ENCODE measurements at places on chromosomes 4 and X. TPM values are rescaled to one million over a fixed set of nuclear protein-coding genes. Genes with fewer than 3 reads are reported as not detected.

The PAGE5 gene
- total RNA-seq = not detected

The PSMD10 gene
- 116 TPM for total RNA-seq

The PDGFC gene
- 18.2 TPM for total RNA-seq

The GYG2 gene
- 58.0 TPM for total RNA-seq

The P2RY4 gene
- not detected for total RNA-seq

The RIPPLY1 gene
- total RNA-seq = 0.21 TPM

The FAM184B gene
- not detected for total RNA-seq

DNA sequence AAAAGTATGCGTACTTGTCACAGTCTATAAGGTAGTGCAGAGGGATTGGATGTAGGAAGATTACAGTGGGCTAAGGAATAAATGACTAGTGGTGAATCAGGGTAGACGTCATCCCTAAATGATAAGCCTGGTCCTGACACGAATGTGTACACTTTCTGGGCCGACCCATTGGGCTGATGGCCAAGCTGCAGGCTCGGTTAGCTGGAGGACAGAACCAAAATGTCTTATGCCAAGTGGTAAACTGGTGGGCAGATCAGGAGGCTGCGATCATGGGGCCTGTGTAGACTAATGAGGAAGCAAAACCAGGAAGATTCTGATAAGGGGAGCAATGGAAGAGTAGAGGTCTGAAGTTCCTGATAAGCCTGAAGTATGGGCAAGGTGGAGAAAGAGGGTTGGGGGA, 272.8 kb upstream of the GATB start:
- no peak for DNase-seq

GRCh38 chr4:112938461-112939058, 110.9 kb upstream of the ANK2 start:
- DNase-seq = peak; percentile 69

GRCh38 chr4:22003878-22004277, 55.3 kb upstream of the KCNIP4 start:
- no peak for DNase-seq

- DNase-seq = no peak
Measured at GRCh38 chrX:148069759-148070503, 88.8 kb downstream of the FMR1NB start.

GRCh38 chr4:44150091-44150576, 298.5 kb downstream of the KCTD8 start:
- no peak for DNase-seq

Data from cardiac muscle cell (in vitro differentiated cells and primary cell).